Activated naive CD8-positive, alpha-beta T cell treated with anti-CD3 and anti-CD28 coated beads, Interleukin-2, amount 10 ng/mL, durations not matched to agents 7 days and 5 days (primary cell): ENCODE measurements at places on chromosomes 11 and 22. TPM values are rescaled to one million over a fixed set of nuclear protein-coding genes. Genes with fewer than 3 reads are reported as not detected.

The TMEM223 gene
- total RNA-seq = 14.0 TPM

The TSPAN32 gene
- total RNA-seq = 52.3 TPM

The OR4D9 gene
- total RNA-seq = not detected

The PEX16 gene
- total RNA-seq = 49.4 TPM

The BRD1 gene
- total RNA-seq = 56.9 TPM

The TEAD1 gene
- not detected for total RNA-seq

The PGA4 gene
- not detected for total RNA-seq

The OR10A2 gene
- total RNA-seq = not detected

The MUC5AC gene
- not detected for total RNA-seq

The MS4A1 gene
- 9.0 TPM for total RNA-seq

The LMNTD2 gene
- total RNA-seq = 2.7 TPM

The RAG2 gene
- total RNA-seq = not detected

The MYBPC3 gene
- total RNA-seq = not detected

The NPAS4 gene
- total RNA-seq = 0.67 TPM

The CD3D gene
- 424 TPM for total RNA-seq

The RIMBP3C gene
- total RNA-seq = 1.1 TPM

The TBX1 gene
- 0.47 TPM for total RNA-seq

The SIDT2 gene
- total RNA-seq = 35.0 TPM

The SLC22A8 gene
- total RNA-seq = not detected

The EML3 gene
- total RNA-seq = 185 TPM

The RAB1B gene
- 136 TPM for total RNA-seq

The CACNA1I gene
- total RNA-seq = 17.3 TPM

The RANBP1 gene
- 190 TPM for total RNA-seq

The IRAG1 gene
- not detected for total RNA-seq

The OR51B4 gene
- total RNA-seq = not detected

The SESN3 gene
- total RNA-seq = 48.8 TPM

The WNT7B gene
- total RNA-seq = not detected

The UBASH3B gene
- total RNA-seq = 40.7 TPM

The FAM180B gene
- total RNA-seq = not detected

The MISFA gene
- 1.4 TPM for total RNA-seq

The ZNF215 gene
- total RNA-seq = 0.91 TPM

The UBQLN3 gene
- not detected for total RNA-seq

The SLC5A4 gene
- total RNA-seq = not detected

The CDC42BPG gene
- total RNA-seq = 3.5 TPM

The CRYAB gene
- not detected for total RNA-seq

The OR5A1 gene
- not detected for total RNA-seq
